ENCODE measurements at places on chromosomes 3 and 15. TPM values are rescaled to one million over a fixed set of nuclear protein-coding genes. Genes with fewer than 3 reads are reported as not detected.

The IGSF11 gene
- 0.18 TPM for total RNA-seq

GRCh38 chr3:11154953-11155325, 646 bp downstream of the HRH1 start:
- no peak for DNase-seq

- no peak for DNase-seq
These were observed 329.3 kb upstream of the RASGRP1 start for GRCh38 chr15:38893925-38894242.

GRCh38 chr3:105594219-105594618, 227.5 kb downstream of the ALCAM start:
- DNase-seq, result no peak

The TTLL13 gene
- 0.29 TPM for total RNA-seq

GRCh38 chr3:196726788-196727675, 12.6 kb upstream of the PAK2 start:
- no peak for DNase-seq

DNA sequence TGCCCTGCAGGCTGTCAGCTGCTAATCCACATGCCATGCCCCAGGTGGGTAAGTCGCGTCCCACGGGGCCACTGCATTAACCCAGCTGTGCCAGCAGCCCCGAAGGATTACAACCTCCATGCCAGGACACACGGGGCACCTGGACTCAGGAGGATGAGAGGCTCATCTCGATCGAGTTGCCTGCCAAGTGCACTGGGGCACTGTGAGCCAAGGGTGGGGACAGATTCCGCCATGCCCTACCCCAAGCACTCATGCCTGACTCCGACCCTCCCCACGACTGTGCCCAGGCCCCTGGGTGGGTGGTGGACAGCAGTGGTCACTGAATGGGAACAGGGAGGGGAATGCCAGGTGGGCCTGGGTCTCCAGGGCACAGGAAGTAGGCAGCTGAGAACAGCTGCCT, 20.7 kb upstream of the SNRPA1 start:
- DNase-seq, result no peak

GRCh38 chr3:8573342-8573926, 71.2 kb downstream of the SSUH2 start:
- DNase-seq, result no peak

The ITGB5 gene
- total RNA-seq, result 2.2 TPM

- no peak for DNase-seq
These were observed 97.4 kb downstream of the LRIG1 start for GRCh38 chr3:66403323-66403990.

DNA sequence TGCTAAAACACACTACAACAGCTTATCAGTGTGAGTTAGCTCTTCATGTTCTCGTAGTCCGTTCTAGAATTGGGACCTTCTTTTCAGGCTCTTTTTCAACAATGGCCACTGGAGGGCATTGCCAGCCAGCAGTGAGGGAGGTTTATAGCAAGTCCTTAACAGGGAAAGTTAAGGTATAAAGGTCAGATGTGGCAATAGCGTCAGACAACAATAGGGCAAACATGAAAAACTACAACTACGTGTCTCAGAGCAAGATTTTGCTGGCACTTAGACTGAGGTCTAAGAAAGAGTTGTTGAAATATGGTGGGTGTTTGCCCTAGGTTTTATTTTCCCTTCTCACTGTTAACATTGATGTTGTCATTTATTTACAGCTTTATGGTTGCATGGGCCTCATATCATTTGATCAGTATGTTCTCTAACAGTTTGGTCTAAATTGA, 161.4 kb downstream of the GMNC start:
- DNase-seq, result no peak

- no peak for DNase-seq
These were observed 76.0 kb upstream of the GSK3B start for GRCh38 chr3:120170223-120170622.

GRCh38 chr15:50126072-50126471, 7.0 kb upstream of the ATP8B4 start:
- no peak for DNase-seq

- no peak for DNase-seq
These were observed 64.3 kb upstream of the CGNL1 start for GRCh38 chr15:57312006-57312317.

GRCh38 chr15:85750319-85751290, 44.1 kb downstream of the KLHL25 start:
- DNase-seq, result no peak

- DNase-seq, result no peak
These were observed 183.0 kb downstream of the SUCNR1 start for GRCh38 chr3:152056481-152056880.

The ANKUB1 gene
- total RNA-seq, result not detected

The ALG1L2 gene
- not detected for total RNA-seq

The SCG3 gene
- not detected for total RNA-seq

DNA sequence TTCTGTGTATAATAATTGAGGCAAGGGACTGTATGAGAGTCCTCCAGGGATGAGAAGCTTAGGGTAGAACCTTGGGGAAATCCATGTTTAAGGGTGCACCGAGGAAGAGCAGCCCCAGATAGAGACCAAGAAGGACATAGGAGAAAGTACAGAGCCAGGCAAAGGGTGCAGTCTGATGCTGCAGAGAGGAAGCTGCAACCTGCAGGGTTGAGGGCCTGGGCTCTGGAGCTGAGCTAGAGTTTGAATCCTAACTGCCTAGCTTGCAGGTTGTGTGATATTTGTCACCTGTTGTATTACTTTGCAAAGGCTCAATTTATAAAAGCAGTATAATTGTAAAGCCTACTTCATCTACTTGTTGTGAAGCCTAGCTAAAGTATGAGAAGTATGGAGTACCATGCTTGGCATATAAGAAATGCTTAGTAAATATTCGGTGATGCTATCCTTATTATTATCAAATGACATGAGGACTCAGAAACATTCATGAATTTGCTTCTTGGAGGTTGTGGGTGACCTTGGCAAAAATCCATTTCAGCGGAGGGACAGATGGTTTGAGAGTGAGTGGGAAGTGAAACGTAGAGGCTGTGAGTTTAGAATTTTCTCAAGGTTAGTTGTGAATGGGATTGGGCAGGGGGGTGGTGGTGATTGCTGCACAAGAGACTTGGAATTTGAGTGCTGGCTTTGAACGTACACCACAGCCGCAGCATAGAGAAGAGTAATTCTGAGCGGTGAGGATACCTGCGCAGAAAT, 43.8 kb downstream of the PLCL2 start:
- no peak for DNase-seq

GRCh38 chr15:80712956-80713355, 17.8 kb downstream of the ABHD17C start:
- no peak for DNase-seq

DNA sequence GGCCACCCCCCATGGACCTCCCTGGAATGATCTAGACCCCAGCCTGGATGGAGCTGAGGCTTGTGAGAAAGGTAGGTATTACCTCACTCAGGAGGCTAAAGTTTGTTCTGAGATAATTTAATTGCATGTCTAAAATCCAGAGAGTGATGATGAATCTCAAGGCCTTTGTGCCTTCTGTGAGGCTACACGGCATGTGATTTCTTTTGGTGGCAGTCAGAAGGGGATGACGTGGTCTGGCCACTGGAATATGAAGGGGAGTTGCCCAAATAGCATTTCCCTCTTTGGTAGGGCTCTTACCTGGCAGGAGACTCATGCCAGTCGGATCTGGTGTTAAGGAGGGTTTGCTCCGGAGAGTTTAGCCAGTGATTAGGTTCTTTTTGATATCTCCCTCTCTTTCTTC, 2.5 kb downstream of the BAHD1 start:
- no peak for DNase-seq

- DNase-seq, result no peak
These were observed 125.9 kb upstream of the DLG1 start for GRCh38 chr3:197424266-197424665.

DNA sequence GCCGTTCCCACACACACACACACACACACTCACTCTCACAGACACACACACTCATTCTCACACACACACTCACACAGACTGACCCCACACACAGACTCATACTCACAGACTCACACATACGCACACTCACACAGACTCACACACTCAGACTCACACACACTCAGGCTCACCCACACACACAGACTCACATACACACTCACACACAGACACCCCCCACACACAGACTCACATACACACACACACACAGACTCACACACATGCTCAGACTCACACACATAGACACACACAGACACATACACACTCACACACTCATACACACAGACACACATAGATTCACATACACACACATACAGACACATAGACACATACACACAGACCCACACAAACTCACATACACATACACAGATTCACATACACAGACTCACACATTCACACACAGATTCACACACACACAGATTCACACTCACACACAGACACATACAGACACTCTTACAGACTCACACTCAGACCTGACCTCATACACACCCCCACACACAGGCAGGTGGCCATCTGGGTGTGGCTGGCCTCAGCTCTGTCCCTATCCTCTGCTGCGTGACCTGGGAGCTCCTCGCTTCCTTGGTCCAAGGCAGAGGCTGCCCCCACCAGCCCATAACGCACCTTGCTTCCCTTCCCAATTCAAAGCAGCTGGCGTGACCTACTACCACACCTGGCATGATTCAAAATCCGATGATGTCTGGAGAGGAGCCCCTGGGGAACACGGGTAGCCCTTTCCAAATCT, 1.9 kb downstream of the C3orf22 start:
- no peak for DNase-seq

The SCN11A gene
- total RNA-seq, result 0.05 TPM

DNA sequence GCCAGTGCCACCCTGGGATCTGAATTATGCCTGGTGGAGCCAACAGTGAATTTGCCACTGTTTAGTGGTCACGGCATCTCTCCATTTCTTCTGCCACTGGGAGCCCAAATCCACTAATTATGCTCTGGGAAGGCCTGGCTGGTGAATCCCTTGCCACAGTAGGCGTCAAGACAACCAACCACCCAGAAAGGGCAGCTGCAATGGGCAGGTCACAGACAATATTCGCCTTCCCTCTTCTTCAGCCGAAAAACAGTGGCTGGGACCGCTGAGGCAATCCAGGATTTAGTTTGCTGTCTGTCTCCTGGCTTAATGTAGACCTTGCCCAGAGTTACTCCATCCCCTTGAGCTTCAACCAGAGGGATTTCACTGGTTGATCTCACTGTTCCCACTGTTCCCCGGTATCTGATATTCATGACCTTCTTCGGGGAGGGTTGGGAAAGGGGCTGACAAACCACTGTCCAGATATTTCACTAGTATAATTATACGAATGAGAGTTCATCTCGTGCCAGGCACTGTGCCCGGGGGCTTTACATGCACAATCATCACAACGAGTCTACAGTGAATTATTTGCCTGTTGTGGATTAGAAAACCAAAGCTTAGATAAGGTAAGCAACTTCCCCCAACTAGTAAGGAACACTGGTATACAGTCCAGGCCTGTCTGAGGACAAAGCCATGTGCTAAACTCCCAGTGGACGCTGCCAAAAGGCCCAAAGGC, 49.9 kb upstream of the RAB6B start:
- no peak for DNase-seq

GRCh38 chr3:135918600-135918999, 46.9 kb upstream of the PPP2R3A start:
- no peak for DNase-seq

DNA sequence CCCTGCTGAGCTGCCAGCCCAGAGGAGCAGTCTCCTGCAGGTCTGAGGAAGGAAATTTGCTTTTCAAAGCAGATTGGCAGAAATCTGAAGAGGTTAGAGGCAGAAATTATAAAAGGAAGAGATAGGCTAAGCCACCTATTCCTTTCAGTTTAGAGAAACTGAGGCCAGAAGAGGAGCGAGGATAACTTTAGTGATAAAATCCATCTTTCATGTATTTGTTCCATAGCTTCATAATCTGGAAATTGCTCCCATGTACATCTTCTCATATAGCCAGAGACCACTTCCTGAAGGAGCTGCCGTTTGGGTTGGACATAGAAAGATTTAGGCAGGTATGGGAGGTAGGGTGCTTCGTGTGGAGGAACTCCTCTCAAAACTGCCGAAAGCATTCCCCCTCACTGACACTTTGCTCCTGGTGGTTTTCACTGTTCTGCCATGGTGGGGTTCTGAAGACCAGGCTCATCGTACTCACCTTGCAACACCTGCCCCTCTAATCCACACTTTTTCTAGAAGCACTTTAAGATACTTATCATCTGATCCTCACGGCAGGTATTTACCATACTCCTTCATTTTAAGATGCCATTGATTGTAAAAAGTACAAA, 670 bp upstream of the ACAP2 start:
- no peak for DNase-seq

DNA sequence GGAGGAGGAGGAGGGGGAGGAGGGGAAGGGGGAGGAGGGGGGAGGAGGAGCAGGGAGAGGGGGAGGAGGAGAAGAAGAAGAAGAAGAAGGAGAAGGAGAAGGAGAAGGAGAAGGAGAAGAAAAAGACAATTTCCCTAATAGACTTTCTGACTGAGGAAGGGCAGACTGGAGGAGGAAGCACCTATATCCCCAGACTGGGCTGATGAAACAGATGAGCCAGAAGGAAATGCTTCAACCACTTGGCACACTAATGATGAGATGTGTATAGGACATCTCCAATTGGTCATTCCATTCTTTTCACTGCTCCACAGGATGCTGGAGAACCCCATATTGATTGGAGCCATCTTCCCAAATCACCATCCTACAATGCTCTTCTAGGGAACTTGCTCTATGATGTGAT, 69.9 kb downstream of the LYZL4 start:
- DNase-seq, result no peak

The ITIH3 gene
- not detected for total RNA-seq

The CCK gene
- total RNA-seq, result not detected

DNA sequence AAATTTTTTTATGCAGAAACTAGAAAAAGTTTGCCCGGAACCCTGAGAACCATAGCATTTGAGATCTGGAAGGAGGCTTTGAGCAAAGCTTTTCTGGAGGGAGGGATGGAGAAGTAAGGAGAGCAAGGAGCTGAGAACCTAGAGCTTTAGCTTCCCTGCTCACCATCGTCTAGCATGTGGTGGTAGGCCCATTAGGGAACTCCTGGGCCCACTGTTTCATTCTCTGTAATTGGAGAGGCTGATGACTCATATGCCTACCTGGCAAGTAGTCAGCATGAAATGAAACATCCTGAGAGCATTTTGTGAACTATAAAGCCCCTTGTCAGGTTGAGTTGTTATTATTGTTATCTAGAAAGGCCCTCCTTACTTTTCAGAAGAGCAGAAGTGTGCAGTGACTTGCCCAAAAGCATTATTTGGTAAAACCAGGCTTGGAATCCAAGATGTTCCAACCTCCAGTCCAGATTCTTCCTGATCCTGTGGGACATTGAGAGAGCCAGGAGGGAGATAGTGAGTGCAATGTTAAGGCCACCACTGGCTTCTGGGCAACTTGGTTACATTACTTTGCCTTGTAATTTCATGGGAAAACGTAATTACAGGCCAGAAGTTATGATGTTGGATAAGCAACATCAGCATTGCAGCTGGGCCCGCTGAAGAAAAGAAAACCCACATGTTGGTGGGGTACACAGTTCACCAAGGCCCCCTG, 104.5 kb upstream of the BFSP2 start:
- DNase-seq, result no peak

The CHL1 gene
- not detected for total RNA-seq
